ENCODE measurements at places on chromosomes 4 and X.
A peak's percentile ranks its signal among the peaks of the same experiment; 100 is the strongest.

DNA sequence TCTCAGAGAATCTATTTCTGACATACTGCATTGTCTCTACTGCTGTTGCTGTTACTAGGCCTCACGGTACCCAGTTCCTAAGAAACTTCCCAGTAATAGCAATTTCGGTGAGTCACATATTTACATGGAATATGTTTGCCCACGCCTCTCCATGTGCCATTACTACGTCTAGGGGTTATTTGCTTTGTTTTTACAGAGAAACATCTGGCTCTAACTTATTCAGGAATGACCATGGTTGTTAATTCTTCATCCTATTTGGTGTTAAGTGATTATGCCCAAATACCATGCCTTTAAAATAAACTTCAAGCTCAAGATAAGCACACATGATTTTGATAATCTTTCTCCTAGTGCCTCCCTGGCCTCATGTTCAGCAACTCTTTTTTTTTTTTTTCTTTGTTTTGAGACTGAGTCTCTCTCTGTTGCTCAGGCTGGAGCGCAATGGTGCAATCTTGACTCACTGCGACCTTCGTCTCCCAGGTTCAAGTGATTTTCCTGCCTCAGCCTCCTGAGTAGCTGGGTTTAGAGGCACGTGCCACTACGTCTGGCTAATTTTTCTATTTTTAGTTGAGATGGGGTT is 101.0 kb upstream of the HS3ST1 start:
- DNase-seq, result no peak

- no peak for DNase-seq
Observed at GRCh38 chr4:150005537-150005936, 72.7 kb upstream of the DCLK2 start.

DNA sequence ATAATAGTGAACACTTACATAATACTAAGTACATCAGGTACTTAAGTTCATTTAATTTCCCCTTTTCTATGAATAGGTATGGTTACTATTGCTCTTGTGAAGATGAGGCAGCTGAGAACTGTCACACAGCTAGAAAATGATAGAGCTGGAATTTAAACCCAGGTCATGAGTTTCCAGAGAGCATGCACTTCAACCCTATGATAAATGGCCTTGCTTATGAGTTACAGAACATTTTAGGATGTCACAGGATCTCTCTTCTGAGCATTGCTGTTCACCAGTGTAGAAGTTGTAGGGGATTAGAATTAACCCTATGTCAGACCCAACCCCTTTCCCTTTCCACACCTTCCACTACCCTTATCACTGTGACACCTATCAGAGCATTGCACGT is 46.5 kb upstream of the TMEM33 start:
- no peak for DNase-seq

DNA sequence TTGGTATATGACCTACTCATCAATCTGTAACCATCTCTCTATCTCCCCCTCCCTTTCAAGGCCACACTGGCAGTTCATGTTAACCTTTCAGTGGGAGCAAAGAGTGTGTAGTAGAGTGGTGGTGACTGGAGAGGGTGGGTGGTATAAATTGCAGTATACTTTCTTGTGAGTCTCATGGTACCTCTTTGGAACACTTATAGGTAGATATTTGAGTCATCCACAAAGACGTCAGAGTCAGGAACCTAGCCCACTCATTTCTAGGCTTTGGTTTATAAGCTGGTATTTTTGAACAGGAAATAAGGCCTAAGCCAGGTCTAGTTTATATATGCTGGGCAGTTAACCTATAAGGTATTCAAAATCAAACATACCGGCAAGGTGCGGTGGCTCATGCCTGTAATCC is 36.3 kb downstream of the RLIM start:
- no peak for DNase-seq

- DNase-seq, result peak; percentile 1
Observed at GRCh38 chr4:134470544-134470943, 269.0 kb upstream of the PABPC4L start.

DNA sequence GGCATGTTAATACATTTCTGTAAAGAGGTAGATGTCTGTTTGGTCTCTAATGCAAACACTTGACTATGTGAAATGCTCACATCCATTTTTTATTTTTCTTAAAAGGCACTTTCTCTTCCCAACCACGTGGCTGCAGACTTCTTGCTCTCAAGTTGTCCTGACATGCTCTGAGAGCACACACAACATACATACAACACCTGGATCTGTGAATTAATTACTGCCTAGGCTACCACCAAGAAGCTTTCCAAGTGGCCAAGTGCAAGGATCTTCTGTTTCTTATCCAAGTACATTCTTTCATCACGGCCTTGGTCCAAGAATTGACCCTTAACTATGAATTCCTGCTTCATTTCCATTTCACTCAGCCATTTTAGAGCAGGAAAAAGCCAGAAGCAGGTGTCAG is 110.8 kb downstream of the SPRY1 start:
- no peak for DNase-seq

DNA sequence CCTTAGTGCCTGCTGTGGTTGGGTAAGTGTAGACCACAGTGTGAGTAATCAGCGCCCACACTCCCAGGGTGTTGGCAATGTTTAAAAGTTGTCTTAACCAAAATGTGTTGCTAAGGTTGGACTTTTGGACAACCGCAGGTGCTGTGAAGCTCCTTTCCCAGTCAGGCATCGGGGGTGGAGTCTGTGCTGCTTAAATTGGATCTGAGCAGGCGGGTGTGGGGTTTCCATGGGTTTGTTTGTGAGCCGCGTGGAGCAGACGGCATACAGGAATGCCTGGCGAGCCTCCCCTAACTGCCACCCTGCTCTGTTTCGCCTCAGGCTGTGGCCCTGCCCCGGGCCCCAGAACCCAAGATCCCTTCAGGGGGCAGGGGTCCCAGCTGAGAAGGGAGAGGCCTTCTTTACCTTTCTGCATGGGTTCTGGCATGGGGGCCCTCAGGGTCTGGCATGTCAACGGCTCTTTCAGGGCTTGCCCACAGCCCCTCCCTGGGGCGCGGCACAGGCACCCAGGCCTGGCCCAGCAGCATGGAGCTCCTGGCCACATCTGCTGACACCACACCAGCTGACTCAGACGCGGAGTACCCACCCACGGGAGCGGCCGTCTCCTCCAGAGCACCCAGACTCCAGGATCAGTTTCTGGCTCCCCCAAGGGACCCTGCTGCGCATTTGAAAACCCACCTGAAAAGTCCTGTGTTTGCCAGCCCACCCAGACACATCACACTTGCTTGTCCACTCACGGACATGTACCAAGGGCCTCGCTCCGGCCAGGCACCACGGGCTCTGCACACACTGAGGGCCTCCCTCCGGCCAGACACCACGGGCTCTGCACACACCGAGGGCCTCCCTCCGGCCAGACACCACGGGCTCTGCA is 5.1 kb upstream of the SPON2 start:
- DNase-seq, result no peak

DNA sequence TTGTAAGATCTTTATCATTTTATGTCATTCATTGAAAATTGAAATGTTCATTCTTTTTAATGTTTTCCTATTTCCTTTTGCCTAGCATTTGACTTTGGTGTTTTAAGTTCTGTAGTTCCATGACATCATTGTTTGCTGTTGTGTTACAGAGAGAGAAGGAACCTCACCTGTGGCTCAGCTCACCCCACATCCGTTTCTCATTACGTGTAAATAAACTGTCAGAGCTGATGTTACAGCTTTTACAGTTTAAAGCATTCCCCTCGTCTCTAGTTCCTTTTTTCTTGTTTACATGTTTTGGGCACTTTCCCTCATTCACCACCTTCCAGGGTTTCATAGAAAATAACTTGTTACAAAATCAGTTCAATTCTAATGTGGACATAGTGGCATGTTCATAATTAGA is 137.2 kb downstream of the FNIP2 start:
- DNase-seq, result no peak

- DNase-seq, result no peak
Observed at GRCh38 chr4:163666332-163666873, 171.9 kb downstream of the TMA16 start.

GRCh38 chr4:87035881-87036509 is 101.2 kb downstream of the AFF1 start:
- no peak for DNase-seq

- no peak for DNase-seq
Observed at GRCh38 chr4:109365939-109366338, 63.5 kb upstream of the COL25A1 start.

DNA sequence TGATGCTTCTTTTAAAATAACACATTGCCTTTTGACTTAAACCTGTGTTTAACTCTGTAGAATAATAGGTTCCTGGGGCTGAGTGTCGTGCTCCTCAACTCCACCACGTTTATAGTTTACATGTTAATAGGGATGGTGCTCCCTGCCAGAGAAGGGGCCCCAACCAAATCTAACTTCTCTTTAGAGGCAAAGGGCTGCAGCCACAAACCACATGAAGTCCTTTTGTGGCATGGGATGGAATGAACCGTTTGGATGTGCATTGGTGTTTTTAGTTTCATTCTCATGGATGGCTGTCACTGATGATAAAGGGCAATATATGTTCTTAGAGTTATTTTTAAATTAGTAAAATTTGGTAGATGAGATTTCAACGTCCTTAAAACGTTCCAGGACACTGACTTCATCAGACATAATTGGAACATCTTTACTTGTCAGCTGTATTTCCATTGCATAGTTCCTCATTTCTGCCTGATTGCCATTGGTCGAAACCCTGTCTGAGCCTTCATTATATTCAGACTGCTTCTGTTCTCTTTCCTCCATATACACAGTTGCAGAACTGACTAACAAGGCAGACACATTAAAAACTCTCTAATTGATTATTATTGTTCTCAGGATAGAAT is 60.4 kb upstream of the HPF1 start:
- no peak for DNase-seq

GRCh38 chr4:180207921-180208320 is 2035.3 kb upstream of the TENM3 start:
- DNase-seq, result no peak

- no peak for DNase-seq
Observed at GRCh38 chrX:45196701-45197100, 4.0 kb downstream of the DIPK2B start.

- no peak for DNase-seq
Observed at GRCh38 chr4:61224573-61224972, 24.4 kb downstream of the ADGRL3 start.

GRCh38 chr4:92387459-92388069 is 83.8 kb downstream of the GRID2 start:
- peak; percentile 65 for DNase-seq

DNA sequence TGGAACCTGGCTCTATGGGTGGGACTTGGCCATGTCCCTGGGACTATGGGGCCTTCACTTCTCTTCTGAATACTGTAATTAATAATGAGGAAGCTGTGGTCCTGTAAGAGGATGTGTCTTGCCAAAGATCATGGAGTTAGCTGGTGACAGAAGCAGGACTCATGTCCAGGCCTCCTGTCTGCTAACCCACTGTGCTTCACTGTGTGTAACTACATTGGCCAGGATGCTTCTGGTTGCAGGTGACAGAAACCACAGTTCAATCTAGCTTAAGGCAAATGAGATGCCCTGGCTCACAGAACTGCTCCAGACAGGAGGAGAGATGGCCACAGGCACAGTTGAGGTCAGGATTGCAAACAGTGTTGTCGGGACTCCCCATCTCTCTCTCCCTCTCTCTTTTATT is 3.1 kb downstream of the MTMR1 start:
- no peak for DNase-seq

DNA sequence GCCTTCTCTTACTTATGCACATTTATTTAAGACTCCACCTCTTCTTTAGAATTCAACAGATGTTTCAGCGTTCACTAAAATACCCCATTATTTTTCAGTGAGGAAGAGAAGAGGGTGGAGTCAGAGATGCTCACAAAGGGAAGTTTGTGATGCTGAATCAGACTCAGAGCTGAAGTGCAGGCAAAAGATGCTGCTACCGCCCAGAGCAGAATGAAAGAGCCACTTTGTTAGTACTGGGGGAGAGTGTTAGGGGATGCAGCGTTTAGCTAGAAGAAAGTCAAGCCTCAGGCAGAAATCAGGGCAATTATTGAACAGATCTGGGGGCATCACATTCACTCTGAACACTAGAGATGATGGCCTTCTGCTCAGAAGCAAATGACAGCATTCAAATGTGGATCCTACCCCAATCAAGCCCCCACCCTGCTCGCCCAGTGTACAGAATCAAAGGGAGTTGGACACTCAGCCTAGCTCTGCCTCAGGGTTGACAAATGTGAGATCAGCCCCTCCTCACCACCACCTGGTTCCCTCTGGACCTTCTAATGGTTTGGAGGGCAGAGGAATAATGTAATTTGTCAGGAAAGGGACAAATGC is 138.3 kb downstream of the UNC5C start:
- no peak for DNase-seq

DNA sequence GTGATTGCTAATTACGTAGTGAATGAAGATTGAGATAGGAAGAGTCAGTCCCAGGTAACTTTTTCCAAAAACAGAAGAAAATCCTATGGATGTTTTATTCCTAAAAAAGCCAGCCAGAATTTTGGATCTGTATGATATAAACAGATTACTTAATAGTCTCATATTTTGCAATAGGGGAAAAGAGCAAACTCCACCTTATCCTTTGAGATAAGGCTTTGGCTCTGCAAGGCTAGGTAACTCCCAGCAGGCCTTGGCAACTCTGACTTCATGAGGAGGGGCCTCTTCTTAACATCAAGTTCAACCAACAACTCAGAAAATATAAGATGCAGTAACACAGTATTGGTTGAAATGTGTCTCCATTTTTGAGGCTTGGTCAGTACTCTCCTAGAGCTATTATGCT is 98.7 kb upstream of the SLC4A4 start:
- DNase-seq, result no peak

- DNase-seq, result no peak
Observed at GRCh38 chrX:131782646-131783045, 238.8 kb downstream of the OR13H1 start.

GRCh38 chr4:92362028-92362427 is 58.3 kb downstream of the GRID2 start:
- DNase-seq, result no peak

DNA sequence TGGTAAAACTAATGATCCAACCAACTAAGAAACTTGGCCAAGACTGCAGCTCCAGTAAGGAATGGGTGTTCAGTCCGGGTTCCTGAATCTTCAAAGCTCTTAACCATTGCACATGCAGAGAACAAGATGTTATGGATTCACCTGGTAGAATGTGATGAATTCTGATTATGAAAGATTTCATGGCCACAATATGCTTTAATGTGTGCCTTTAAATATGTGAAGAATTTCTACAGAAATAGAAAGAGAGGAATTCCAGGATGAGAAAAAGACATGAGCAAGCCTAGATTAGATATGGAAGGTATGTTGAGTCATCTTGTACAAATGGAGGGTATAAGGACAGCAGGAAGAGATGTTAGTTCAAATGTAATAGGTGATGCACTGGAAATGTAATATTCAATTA is 472.2 kb upstream of the TENM3 start:
- peak; percentile 20 for DNase-seq

DNA sequence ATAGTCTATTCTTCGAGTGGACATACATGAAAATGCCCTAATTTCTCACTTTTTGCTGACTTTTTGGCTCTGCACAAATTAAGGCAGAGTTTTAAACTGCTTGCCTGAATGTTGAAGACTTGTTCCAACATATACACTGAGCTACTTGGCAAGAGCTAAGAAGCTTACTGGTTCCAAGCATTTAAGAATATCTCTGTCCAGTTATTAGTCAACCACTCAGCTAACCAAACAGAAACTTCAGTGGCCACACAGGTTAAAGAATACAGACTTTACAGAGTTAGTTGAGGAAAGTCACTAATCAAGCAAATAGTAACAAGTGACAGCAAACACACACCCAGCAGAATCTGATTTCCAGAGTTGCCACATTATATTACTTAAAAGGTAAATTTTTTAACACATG is 35.5 kb downstream of the AMER1 start:
- DNase-seq, result no peak
